ENCODE measurements at places on chromosomes 6 and 20.

GRCh38 chr6:117976030-117976651 lies 69.1 kb downstream of the SLC35F1 start:
- DNase-seq, result peak; percentile 60

- DNase-seq, result no peak
Observed at GRCh38 chr6:150528648-150529285, 70.9 kb upstream of the PLEKHG1 start.

DNA sequence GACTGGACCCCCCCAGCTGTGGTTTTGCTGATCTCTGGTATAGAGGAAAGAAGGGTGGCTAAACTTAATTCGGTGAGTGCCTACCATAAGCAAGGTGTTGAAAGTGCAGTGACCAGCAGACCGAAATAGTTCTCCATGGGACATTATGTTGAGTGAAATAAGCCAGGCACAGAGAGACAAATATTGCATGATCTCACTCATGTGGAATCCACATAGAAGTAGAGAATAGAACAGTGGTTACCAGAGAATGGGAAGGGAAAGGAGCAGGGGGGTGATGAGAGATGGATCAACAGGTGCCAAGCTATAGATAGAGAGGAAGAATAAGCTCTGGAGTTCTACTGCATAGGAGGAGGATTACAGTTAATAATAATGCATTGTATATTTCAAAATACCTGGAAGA lies 9.7 kb upstream of the GCNT2 start:
- no peak for DNase-seq

GRCh38 chr6:125834348-125834747 lies 43.6 kb downstream of the NCOA7 start:
- DNase-seq, result no peak

DNA sequence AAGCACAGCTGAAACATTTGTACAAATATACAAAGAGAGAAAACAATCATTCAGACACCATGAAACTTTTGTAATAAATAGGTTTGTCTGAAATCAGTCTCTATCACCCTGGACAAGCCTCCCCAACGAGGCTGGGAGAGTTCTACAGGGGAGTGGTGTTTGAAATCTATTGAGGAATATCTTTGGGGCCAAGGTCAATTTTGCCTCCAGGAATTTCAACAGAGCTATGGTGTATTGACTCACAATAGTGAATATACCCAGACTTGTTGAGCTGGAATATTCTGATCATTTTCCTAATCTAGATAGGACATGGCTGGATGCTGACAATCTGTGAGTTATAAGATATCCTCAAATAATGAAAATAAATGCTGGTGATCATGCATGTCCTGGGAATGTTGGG lies 51.5 kb upstream of the ENPP5 start:
- DNase-seq, result no peak

- no peak for DNase-seq
Observed at GRCh38 chr6:34661357-34661756, 35.2 kb downstream of the ILRUN start.

DNA sequence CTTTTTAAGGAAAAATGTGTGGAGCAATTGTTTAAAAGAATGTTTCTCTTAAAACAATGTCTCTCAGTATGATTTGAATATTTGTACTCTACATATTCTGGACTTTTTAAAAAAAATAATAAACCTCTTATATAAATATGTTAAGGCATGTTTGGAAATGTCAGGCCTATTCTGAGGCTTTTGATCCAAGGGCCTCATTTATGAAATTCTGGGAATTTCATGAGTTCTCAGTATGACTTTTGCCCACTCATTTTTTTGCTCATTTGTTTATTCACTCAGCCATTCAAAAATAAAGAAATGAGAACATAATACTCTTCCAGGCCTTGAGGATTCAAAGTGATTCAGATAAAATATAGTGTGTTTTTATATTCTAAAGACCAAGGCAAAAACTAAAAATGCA lies 60.4 kb downstream of the DOK5 start:
- DNase-seq, result peak; percentile 5

Data from suppressor macrophage treated with lipopolysaccharide for 4 hours (primary cell).